ENCODE measurements at places on chromosomes 4 and X.

DNA sequence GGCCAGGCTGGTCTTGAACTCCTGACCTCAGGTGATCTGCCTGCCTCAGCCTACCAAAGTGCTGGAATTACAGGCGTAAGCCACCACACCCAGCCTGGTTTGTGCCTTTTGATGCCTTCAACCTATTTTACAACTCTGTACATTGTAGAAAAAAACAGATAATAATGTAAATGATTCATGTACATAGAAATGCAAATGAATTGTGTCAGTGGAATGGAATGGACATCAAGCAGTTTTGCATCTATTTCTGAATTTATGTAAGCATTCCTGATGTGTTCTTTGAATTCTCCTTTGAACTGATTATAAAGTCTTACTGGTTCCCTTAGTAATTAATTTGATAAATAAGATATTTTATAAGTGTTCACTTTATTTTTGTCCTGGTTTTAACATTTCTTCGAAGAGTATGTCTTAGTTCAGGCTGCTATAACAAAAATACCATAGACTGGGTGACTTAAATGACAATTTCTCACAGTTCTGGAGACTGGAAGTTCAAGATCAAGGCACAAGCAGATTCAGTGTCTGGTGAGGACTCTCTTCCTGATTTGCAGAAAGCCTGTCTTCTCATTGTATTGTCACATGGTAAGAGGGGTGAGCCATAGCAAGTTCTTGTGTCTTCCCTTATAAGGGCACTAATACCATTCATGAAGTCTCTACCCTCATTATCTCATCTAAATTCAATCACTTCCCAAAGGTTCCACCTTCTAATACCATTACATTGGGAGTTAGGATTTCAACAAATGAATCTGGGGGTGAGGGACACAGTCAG lies 162.2 kb upstream of the S100G start:
- DNase-seq, result no peak

GRCh38 chrX:13115146-13115855 lies 70.9 kb upstream of the FAM9C start:
- DNase-seq, result no peak

- no peak for DNase-seq
Observed at GRCh38 chr4:4853921-4854648, 5.4 kb upstream of the MSX1 start.

DNA sequence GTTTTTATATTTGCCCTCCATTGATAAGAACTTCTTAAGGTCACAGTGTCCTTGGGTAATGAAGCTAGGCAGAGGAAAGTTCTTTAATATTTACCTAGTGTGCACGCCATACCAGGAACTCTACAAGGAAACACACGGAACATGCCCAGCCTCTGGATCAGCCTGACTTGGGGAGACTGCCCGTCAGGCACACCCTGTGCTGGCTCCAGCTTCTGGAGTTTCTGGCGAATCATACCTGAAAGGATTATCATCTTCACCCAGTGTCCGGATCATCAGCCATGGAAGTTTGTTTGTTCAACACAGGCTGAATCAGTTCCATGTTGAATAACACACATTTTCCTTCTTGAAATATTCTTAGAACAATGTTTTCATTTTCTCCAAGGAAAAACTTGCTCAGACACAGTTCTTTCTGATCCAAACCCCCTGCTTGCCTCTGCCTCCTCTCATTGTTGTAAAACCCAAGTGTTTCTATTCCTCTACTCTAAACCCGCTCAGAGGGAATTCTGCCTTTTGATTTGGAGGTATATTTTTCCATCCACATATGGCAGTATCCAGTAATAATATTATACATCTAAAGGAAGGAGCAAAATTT lies 176.7 kb downstream of the SHROOM3 start:
- no peak for DNase-seq

DNA sequence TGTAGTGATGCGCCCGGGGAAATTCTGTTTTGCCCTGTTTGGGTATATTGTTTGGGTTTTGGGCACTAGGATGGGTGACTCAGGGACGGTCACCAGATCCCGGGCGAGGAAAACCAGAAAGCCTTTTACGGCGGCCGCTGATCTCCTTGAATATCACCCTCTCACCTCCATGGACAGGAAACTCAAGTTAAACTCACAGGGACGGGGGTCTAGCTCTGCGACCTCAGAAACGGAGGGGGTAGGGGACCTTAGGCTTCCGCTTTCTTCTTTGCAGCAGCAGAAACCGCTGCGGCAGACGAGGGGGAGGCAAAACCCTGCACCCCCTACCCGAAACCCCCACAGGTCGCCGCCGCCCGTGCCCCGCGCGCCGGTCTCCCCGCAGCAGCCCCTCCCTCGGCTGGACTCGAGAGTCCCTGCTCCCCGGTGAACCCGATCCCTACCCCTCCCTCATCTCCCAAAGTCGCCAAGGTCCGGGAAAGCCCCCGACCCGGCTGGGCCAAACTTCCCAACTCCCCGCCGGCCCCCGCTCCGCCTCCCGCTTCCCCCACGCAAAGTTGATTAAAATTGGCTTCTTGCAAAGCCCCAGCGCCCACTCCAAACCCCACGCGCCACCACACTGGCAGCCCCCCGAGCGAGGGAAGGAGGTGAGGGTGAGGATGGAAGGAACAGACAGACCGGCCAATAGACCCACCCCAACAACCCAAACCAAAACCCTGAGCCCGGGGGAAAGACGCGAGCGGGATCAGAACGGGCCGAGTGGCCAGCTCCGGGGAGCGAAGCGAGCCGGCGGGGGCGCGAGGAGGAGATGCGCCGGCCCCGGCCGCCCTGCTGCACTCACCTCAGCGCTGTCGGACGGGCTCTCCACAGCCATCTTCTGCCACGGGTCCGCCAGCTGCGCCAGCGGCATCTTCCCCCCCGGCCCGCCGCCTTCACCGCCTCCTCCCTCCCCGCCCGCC lies 705 bp downstream of the RPS6KA3 start:
- DNase-seq, result peak; percentile 14

DNA sequence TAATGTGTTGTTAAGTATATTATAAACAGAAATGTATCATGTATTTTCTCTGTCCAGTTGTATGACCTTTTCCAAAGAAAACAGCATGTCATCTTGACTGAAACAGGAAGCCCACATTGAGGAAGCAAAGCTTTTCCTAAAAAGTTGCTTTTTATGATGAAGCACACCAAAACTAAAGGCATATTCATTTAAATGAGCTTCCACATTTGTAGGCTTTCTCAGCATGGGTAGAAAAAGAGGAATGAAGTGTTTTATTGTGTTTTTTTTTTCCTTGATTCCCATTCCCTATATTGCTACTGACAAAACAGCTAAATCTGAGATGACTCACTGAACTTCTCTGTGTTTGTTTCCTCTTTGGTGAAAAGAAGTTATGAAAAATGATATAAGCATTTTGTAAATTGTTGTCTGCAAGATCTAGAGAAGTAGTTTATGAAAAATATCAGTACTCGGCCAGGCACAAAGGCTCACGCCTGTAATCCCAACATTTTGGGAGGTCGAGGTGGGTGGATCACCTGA lies 32.5 kb upstream of the FRAS1 start:
- DNase-seq, result no peak

GRCh38 chrX:118496763-118497079 lies 1.1 kb downstream of the DOCK11 start:
- DNase-seq, result no peak

- DNase-seq, result no peak
Observed at GRCh38 chr4:54863571-54864255, 206.0 kb downstream of the KIT start.
